H7 (cell line): ENCODE measurements at places on chromosomes 6 and 20.

GRCh38 chr6:100455230-100456124 lies 9.2 kb downstream of the SIM1 start:
- DNase-seq = peak; percentile 71

DNA sequence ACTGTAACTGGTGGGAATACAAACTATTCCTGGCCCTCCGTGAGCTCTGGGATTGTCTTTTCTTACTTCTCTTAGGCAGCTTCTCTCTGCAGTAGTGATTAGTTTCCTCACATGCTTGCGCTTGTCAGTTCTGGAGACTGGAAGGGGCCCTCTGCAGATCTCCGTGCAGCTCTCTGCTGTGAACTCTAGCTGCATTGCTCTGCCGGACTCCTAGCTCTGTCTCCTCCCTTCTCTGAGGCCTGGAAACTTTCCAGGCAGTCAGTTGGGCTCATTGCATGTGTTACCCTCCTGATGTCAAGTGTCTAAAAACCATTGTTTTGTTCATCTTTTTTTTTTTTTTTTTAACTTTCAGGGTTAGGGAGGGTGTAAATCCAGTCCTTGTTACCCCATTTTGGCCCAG lies 102.3 kb downstream of the CTNNBL1 start:
- no peak for DNase-seq

DNA sequence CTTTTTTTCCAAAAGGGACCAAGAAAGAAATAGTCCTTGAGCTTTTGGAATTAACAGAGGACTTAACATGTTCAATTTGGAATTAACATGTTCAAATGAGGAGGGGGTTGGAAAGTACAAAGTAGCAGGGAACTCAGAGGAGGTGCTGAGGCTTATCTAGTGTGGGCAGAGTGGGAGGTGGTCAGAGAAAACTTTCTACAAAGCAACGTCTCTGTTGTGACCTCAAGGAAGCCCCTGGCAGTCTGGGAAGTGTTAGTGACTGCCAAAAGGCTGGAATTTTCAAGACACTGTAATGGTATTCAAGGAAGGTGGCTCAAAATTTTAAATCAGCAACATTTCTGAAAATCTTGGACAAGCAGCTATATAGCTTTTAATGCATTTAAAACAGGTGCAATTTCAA lies 7.3 kb downstream of the ECI2 start:
- no peak for DNase-seq

DNA sequence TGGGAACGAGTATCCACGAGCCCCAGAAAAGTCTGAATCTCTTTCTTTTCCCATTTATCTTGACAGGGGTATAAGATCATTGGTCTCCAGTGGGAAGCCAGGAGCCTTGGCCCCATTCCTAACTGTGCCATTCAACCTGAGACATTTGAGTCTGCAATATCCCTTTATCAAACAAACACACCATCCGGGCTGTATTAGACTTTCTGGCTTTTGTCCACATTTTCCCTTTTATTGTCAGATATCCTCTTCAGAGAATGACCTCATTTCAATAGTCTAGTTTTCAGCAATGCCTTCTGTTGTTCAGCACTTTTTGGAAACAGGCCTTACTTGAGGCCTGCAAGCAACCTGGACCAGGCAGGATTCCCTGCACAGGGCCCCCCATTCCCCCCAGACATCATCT lies 15.7 kb downstream of the BPIFA1 start:
- DNase-seq = no peak

DNA sequence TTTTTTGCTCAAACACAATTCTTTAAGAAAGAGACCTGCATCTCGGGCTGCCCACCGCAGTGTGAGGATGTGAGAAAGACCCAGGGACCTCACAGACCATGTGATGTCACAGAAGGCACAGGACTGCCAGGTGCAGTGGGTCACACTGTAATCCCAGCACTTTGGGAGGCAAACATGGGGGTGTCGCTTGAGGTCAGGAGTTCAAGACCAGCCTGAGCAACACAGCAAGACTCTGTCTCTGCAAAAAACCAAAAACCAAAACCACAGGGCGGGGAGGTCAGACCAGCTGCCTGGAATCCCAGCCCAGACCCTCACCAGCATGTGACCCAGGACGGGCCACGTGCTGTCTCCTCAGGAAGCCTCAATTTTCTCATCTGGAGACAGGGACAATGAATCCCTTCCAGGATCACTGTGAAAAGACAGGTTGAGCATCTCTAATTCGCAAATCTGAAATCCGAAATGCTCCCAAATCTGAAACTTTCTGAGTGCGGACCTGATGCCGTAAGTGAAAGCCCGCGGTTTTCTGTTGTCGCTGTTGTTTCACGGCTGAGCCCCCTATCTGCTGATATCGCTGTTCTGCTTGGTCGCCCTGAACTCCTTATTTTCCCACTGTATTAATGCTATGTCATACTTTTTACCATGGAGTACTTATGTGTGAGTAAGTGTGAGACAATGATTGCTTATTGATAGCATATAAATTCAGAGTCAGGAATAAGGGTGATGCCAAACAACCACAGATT lies 159.5 kb upstream of the PTPN1 start:
- no peak for DNase-seq

- no peak for DNase-seq
Measured at GRCh38 chr6:107129370-107129925, 14.1 kb upstream of the BEND3 start.

GRCh38 chr6:38815250-38815649 lies 100.1 kb downstream of the DNAH8 start:
- no peak for DNase-seq

DNA sequence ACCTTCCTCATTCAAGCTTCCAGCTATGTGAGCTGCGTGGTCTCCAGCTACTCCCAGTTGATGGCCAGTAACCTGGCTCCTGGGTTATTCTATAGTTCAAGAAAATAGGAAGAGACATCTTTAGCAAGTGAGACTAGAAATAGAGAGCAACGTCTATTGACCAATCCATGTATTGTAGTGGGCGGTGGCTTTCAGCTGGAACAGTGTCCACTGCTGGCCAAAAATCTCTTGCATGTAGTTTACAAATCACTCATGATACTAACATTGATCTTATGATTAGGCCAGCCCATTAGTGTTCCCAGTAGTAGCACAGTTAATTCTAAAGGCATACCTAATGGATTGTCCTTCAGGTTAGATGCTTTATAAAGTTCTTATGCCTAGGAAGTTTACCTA lies 58.9 kb upstream of the SCP2D1 start:
- no peak for DNase-seq
